ENCODE measurements at places on chromosomes 2 and 18.
A peak's percentile ranks its signal among the peaks of the same experiment; 100 is the strongest.

GRCh38 chr2:227706859-227707258, 11.0 kb downstream of the SLC19A3 start:
- no peak for DNase-seq

- no peak for DNase-seq
These were observed 61.2 kb downstream of the CCDC85A start for GRCh38 chr2:56244911-56245530.

DNA sequence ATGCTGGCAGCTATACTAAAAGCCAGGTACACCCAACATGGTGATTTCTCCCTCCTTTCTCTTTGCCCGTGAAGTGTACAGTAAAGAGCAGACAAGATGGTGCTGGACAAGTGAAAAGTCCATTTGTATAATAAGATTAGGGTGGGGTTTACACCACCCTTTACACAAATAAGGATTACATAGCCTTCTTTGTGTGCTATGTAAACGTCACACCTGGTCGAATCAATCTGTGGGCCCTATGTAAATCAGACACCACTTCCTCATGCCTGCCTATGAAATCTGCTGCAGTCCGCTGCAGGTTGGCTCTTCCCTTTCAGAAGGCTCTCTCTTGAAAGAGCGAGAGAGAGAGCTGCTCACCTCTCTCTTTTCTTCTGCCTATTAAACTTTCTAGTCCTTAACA, 1054.3 kb upstream of the SLC39A10 start:
- no peak for DNase-seq

GRCh38 chr2:162710287-162710890, 128.2 kb downstream of the KCNH7 start:
- DNase-seq, result peak; percentile 85

- no peak for DNase-seq
These were observed 272.5 kb downstream of the ZNF407 start for GRCh38 chr18:74869904-74870863.

DNA sequence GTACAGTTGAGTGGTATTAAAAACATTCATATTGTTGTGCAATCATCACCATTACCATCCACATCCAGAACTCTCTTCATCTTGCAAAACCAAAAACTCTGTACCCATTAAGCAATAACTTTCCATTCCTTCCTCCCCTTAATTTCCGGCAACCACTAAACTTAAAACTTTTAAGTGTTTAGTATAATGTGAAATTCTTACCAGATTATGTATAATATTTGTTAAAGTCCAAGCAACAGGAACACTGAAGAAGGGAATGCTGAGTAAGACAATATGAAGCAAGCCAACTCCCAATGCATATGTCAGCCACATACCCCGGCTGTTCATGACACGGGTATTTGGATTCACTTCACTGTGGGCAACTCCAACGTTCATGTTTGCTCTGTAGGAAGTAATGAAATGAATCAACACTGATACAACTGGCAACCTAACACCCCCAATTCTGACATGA, 1.9 kb downstream of the ORMDL1 start:
- no peak for DNase-seq

- DNase-seq, result no peak
These were observed 97.2 kb upstream of the LPIN2 start for GRCh38 chr18:3110034-3110752.

DNA sequence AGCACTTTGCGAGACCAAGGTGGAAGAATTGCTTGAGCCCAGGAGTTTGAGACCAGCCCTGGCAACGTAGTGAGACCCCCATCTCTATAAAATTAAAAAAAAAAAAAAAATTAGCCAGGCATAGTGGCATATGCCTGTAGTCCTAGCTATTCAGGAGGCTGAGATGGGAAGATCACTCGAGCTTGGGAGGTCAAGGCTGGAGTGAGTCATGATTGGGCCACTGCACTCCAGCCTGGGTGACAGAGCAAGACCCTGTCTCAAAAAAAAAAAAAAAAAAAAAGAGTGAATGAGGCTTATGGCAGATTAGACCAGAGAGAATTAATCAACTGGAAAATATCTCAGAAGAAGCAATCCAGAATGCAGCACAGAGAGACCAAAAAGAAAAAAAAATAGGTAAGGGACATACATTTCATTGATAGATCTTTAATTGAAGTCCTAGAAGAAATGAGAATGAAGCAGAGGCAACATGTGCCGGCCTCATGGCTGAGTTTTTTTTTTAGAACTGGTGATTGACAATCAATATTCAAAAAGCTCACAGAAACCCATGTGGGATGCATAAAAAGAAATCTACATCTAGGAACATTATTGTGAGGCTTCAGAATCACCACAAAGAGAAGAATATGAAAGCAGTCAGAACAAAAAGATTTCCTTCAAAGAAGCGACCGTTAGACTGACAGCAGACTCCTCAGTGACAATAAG, 32.2 kb upstream of the ELAC1 start:
- DNase-seq, result no peak

- DNase-seq, result no peak
These were observed 4.2 kb upstream of the CNNM3 start for GRCh38 chr2:96811917-96812316.

DNA sequence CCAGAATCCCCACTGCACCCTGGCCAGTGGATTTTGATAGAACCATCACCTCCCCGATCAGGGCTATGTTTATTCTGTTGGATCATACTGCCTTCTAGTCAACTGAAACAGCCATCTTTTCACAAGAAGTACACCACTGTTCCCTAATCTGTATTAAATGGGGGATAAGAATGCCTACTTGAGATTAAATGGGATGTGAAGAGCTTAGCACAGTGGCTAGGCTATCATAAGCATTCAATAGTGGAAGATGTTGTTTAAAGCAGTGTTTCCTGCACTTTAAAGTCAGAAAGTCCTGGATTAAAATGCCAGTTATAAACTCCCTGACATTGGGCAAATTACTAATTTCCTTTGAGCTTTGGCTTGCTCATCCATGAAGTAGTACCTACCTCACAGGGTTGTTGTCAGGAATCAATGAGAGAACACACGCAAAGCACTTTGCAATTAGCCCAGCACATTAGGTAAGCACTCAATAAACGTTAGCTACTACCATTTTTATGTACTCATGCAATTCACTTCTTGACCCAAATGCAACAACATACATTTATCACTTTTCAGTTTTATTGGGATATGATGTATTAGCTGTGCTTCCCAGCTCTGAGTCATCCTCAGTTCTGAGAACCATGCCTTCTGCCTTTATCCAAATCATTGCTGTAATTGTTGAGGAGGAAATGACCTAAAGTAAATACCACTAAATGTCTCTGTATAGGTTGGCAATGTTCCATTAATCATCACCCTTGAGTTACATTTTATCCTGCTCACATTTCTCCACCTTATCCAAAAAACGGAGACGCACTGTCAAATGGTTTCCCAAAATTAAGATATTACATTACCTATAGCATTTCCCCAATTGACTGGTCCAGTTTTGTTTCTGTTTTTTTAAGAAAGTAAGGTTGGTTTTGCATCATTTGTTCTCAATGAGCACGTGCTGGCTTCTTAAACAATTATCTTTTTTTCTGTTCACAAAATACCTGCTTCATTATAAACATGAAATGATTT, 2.1 kb downstream of the TMEM247 start:
- DNase-seq, result peak; percentile 16

GRCh38 chr2:148483665-148484064, 160.9 kb upstream of the EPC2 start:
- DNase-seq, result no peak

GRCh38 chr2:70959851-70960832, 18.3 kb upstream of the ANKRD53 start:
- DNase-seq, result no peak

DNA sequence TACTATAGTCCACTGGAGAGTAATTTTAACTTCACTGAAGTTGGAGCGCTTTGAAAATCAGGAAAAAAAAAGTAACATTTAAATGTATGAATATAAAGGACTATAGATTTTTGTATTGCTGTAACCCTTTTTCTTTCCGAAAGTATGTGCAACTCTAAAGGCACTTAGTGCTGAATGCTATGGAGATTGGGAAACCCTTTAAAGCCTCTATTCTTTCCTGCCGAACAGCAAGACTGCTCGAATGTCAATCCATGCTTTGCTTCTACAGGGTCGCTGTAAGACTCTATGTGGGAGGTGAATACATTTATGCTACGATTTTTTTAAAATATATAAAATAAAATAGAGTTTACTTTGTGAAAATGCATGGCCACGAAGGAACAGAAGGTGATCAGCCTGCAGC, 825 bp downstream of the GRB14 start:
- DNase-seq, result no peak

GRCh38 chr2:137837830-137838229, 126.4 kb upstream of the HNMT start:
- DNase-seq, result peak; percentile 1

DNA sequence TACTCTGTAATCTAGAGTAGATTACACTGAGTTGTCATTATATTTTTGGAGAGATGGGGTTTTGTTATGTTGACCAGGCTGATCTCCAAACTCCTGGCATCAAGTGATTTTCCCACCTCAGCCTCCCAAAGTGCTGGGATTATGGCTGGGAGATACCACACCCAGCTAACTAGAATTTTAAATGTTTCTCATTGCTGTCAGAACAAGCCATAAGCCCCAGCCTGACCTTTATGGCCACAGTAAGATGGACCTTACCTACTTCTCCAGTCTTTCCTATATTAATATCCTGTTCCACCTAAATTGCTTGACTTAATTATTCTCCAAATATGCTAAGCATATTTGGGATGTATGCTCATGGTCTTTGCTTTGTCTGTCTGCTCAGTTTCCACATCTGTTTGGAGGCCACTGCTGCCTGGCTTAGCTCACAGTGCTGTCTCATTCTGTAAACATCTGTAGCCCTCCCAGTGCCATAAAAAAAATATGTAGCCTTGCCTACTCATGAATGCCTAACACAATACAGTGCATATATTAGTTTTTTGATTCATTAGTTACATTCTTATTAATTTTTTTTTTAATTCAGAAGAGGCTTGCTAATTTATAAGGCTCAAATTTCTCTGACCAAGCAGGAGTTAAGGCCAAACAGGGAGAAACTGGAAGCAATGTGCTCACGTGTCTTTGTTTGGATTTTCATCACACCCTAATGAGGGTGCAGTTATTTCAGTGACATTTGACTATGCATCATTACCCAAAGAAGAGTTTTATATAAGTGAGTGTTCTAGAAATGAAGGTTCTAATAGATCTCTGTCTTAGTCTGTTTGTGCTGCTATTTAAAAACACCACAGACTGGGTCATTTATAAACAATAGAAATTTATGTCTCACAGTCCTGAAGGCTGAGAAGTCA, 45.3 kb upstream of the PSME4 start:
- no peak for DNase-seq

GRCh38 chr18:31041271-31042083, 1.1 kb downstream of the DSC3 start:
- no peak for DNase-seq

DNA sequence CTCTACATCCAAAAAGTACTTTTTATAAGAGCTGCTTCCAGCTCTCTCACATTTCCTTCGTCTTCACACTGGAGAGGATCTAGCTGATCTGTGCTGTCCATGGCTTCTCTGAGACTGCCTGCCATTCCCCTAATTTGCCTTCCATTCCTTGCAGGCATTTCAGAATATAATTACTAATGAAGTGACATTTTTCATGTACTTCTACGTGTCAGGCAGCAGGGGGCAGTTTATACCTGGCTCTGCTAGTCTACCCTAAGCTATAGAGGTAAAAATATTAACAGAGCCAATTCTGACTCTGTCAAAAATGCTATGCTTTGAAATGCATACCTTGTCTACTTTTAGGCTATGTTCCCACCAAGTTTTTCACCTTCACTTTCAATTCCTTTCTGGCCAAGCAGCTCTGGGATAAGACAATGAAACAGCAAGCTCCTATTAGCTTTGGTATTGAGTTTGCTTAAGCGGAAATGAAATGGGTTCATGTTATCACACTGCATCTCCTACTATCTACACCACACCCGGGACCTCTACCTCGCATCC, 81.9 kb downstream of the MEP1B start:
- peak; percentile 53 for DNase-seq

DNA sequence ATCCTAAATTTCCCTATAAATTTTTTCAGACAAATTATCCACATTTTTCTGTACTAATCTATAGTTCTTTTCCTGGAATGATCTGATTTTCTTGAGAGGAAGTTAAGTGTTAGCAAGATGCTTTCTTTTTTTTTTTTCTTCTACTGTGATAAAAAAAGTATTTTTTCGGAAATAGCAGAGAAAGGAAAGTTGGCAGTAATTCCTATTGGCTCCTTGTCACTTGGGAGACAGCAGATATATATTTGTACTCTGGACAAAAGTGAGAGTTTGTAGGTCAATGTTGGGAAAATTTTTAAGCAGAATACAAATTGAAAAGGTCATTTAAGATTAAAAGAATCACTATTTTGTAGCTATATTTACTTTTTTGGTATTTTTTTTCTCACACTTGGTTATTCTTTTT, 635.7 kb upstream of the NRXN1 start:
- DNase-seq, result no peak

DNA sequence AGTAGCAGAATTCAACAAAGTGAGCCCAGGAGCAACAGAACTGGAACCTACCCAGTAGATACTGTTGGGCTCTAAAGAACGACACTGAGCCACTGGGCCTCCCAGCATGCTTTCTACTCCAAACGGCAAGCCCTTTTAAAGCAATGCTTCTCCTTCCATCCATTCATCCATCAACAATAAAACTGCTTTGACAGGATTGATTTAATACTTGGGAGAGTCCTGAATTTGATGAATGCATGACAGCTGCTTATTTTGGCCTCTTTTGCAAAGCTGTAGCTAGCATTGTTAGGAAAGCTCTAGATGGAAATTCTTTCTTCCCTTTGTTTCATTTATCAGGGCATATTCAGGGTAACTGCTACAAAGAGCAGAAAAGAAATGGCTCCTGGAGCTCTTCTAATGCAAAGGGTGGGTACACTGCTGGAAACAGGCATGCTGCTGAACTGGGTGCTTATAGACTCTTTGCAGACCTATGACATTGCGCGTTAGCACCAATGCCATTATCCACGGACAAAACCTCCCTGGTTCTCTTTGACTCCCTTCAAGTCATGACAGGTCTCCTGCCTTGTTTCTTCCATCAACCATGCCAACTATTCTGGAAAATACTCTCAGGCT, 138.4 kb upstream of the HNRNPA3 start:
- DNase-seq, result no peak

DNA sequence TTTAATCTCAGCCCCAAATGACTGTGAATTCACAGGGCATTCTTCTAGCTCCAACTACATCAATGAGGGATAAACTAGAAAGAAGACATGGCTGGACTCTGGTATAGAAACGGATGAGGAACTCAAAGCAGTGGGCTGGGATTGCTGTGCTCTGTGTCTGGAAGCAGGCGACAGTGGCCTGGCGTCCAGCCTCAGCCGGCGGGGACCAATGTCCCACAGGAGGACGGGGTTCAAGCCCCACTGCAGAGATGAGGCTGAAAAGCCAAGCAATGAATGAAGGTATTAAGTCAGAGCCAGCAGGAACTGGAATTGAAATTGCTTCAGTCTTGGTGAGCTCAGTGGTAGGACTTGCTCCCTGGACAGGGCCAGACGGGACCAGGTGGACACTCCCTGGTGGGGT, 24.3 kb upstream of the BOK start:
- no peak for DNase-seq
